ENCODE measurements at places on chromosomes 16 and 17.

DNA sequence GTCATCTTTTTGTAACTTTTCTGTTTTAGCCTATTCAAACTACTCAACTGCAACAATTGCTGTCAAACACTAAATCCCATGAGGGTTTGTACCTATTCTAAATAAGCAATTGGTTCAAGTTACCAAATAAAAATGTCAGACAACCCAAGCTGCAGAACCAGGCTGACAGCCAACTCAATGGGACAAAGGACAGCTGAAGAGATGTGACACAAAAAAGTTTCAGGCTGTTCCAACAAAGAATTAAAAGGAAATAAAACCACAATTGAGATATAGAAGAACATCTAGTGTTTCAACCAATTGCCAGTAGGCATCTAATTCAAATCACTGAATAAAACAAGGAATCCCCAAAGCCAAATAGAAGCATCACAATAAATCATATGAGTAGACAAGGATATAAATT lies 49.3 kb downstream of the GRB7 start:
- no peak for DNase-seq

DNA sequence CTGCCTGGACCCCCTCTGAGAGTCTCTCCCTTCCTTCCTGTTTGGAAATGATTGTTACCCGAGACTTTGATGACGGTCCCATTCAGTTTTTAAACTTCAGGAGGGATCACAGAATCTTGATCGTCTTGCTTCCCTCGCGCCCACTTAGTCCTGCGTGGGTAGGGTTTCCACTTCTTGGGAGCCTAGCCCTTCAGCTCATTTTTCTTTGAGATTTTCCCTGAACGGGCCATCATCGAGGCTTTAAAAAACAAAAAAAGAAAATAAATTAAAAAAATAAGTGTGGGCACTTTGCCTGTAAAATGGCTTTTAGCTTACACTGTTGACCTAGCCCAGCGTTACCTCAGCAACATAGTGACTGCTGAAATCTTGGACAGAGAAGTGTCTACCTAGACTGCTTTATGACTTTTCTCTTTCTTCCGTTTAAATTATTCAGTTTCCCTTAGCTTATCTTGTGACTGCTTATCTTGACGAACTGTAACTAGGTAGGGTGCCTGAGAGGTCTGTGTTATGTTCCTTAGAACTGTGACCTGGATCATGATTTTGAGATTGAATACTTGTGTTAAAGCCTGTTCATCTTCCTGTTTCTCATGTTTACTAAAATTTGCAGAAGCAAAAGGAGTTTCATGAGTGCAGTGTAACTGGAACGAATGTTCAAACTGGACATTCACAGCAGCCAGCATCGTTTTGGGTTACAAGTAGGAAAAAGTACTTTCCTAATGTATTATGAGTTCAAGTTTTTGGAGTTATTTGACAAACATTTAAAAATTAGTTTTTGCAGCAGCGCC lies 874 bp downstream of the WWP2 start:
- no peak for DNase-seq

DNA sequence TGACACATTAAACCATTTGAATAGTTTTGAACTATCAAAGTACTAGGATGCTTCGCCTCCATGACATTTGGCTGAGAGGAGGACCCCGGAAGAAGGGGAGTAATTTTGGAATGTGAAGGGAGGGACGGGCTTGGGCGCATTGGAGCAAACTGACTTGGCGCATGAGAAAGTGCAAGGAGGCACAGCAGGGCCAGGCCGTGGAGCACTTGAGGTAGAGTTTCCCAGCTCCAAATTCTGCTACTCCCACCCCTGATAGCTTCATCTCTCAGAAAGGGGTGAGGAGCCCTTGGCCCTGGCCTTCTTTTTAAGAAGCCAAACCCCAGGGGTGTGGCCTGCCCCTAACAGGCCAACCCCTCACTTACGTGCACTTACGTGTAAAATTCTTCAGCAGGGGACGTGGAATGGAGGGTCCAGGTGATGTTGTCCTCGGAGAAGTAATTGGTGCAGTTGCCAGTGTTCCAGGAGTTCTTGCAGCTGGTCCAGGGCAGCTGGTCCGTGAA lies 17.7 kb downstream of the SLC6A4 start:
- no peak for DNase-seq

DNA sequence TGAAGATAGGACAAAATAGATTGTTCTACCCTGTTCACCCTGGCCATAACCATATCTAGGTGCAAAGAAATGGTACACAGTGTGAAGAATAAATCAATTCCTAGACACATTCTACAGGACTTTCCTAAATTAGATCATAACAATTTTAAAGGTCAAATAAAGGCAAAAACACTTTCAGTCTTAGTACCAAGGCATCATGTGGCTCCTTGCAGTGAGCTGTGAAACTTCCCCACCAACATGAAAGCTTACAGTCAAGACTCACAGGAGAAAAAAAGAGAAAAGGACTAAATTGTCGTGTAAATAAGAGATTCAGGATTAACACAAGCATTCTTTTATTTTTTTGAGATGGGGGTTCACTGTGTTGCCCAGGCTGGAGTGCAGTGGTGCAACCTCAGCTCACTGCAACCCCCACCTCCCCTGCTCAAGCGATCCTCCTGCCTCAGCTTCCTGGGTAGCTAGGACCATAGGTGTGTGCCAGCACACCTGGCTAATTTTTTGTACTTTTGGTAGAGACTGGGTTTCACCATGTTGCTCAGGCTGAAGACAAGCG lies 14.2 kb downstream of the NSMCE1 start:
- DNase-seq = peak; percentile 61

GRCh38 chr17:1431631-1432104 lies 24.4 kb downstream of the CRK start:
- peak; percentile 36 for DNase-seq

GRCh38 chr17:38584350-38584925 lies 21.3 kb downstream of the SRCIN1 start:
- peak; percentile 59 for DNase-seq

DNA sequence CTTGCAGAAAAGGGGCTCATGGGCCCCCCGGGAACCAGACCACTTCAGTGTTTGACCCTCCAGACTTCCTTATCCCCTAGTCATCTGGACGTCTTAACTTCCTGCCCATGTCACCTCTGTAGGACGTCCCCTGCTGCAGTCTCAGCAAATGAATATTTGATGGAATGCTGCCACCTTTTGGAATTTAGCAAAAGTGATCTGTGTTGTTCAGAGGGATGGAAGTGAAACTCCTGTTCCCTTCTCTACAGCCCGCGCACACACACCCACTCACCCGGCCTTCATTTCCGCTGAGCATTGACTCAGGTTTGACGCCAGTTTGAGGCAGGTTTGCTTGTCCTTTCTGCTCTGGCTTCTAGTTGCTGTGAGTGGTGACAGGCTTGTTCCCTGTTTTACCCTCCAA lies 507.2 kb upstream of the EEF2KMT start:
- no peak for DNase-seq

DNA sequence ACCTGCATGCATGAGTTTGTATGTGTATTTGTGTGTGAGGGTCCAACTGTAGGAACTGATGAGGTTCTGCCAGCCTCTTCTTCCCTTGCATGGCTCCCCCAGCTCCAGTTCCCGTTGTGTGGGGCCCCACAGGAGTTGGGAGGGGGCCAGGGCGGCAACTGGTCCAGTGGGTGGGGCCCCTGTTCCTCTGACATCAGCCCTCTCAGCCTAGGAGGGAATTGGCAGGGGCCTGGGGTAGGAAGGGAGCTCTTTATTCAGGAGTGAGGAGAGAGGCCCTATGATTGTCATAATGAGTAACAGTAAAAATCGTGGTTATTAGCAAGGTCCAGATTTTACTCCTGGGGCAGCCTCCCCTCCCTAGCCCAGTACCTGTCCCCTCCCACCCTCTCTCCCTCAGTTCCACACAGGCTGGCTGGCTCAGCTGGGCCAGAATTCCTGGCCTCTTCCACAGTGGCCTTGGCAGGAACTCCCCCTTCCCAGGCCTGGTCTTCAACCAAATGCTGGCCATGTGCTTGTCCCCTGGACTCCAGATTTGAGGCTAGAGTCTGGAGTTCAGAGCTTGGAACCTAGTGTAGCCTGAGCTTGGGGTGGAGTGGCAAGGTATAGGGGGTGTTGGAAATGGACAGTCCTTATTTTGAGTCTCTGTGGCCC lies 18.9 kb downstream of the RARA start:
- DNase-seq = no peak

GRCh38 chr17:75041656-75042280 lies 5.0 kb downstream of the ATP5PD start:
- no peak for DNase-seq

GRCh38 chr17:43953746-43954145 lies at the start of gene PYY:
Gene PYY, minus strand, starts transcription at chr17:43953940. Its CDS starts 457 bp downstream, at chr17:43953483.
- DNase-seq = no peak

All from activated CD4-positive, alpha-beta T cell treated with anti-CD3 and anti-CD28 coated beads, Interleukin-2, amount 50 U/mL, for 16 hours (primary cell).